NCI-H1436 treated with DMSO at 0.1 percent for 48 hours (cell line): ENCODE measurements at places on chromosomes 7 and 10.

DNA sequence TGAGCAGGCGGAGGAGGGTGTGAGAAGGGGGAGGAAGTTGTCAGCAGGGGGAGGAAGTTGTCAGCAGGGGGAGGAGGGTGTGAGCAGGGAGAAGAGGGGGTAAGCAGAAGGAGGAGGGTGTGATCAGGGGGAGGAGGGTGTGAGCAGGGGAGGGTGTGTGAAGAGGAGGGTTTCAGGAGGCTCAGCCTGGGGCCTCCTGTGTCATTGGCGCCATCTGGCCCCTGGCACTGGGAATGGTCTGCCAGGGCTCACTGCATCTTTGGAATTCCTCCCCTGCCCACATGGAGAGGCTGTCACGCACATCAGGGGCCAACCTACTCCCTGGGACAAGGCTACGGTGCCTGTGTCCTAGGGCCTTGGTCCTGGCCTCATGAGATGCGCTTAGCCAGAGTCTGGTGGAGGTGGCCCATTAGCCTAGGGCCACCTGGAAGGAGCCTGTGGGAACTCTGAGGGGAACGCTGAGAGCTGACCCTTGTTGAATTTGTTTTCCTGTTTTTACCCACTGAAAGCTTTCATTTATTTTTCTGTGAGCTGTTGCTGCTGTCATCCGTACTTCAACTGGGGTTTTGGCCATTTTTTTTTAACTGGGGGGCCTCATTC lies 18.0 kb downstream of the CAMK2B start:
- no peak for DNase-seq

DNA sequence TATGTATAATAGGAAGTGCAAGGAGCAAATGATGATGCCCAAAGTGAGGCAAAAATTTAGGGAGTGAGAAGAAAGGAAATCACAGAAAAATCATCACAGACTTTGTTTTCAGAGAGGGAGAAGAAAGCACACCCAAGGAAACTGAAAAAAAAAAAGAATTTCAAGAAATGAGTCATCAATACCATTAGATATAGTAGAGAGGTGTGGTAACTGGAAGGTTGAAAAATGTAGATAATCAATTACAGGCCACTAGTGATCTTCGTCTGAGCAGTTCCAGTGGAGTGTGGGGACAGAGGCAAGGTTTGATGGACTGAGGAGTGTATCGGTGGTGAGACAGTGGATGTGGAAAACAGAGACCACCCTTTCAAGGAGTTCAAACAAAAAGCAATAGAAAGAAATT lies 31.7 kb downstream of the ASB4 start:
- no peak for DNase-seq

DNA sequence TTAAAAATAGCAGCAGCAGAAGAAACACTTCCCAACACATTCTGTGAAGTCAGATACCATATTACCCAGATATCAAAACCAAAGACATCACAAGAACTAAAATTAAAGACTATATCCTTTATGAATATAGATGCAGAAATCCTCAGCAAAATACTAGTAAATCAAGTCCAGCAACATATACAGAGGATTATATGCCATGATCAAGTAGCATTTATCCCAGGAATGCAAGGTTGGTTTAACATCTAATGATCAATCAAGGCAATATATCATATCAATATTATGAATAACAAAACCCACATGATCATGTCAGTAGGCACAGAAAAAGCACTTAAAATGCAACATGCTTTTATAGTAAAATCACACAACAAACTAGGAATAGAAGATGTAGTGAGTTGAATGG lies 88.1 kb downstream of the RPS24 start:
- no peak for DNase-seq

- DNase-seq = no peak
These were observed 248.3 kb downstream of the PHF14 start for GRCh38 chr7:11221984-11222383.

- no peak for DNase-seq
These were observed 19.1 kb upstream of the LEP start for GRCh38 chr7:128221929-128222403.
